Lung (tissue), 17 donors: ENCODE measurements at places on chromosomes 16 and 17.

DNA sequence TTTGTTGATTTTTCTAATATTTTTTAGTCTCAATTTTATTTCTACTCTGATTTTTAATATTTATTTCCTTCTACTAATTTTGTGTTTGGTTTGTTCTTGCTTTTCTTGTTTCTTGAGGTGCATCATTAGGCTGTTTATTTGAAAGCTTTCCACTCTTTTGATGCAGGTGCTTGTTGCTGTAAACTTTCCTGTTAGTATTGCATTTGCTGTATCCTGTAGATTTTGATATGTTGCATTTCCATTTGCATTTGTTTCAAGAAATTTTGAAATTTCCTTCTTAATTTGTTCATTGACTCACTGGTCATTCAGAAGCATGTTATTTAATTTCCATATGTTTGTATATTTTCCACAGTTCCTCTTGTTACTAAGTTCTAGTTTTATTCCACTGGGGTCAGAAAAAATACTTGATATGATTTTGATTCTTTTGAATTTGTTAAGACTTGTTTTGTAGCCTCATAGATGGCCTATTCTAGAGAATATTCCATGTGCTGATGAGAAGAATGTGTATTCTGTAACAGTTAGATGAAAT, 43.1 kb upstream of the NACA2 start:
- DNase-seq = no peak

DNA sequence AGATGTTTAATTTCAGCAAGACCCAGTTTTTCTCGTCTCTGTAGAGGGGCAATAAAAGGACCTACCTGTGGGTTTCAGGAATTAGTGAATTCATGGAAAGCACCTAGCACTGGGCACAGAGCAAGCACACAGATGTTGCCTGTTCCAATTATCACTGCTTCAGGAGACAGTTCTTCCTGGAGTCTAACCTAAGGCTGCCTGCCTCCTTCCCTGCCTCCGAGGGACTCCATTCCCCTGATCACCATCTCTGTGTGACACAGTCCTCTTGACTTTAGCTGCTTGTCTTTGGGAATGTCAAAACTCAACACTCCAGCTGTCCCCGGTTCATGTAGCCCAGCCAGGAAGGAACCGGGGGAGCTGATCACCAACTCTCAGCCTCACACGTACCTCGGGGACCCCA, 474.9 kb downstream of the SLC39A11 start:
- DNase-seq = no peak

DNA sequence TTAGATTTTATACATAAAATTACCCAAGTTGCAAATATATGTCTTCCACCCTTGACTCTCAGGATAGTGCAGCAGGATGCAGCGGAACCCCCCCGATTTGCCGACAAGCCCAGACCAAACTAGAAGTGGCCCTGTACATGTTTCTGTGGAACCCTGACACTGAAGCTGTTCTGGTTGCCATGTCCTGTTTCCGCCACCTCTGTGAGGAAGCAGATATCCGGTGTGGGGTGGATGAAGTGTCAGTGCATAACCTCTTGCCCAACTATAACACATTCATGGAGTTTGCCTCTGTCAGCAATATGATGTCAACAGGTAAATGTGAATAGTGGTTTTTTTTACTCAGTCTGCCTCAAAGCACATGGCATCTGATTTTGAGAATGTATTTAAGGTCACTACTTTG, 70.7 kb downstream of the OMG start:
- peak; percentile 19 for DNase-seq

DNA sequence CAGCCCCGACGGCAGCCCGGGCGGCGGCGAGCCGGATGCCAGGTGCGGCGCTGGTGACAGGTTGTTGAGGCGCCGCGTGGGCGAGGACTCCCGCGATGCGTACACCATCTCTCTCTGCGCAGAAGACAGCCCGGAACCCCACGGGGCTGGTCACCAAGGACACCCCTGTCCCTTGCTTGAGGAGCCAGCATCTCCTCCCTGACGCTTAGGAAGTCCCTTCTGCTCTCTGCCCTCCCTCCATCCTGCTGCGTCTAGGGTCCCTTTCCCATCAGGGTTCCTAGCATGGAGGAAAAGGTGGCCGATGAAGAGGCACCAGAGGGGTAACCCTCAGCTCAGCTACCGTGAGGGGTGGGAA, 43.6 kb downstream of the SRCIN1 start:
- no peak for DNase-seq

DNA sequence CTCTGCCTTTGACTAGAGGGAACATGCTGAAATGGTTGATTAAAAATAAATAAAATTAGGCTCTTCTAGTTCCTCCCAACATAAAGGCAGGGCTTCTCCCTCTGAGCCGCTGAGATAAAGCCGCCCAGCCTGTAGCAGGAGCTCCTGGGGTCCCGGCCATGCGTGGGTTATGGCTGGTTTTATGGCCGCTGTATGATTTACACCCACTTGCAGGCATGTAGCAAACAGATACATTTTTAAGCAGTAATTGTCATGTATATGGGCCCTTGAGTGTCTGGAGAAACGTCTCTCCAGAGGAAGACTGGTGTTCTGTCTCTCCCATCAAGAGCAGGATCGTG, 201.0 kb upstream of the TNRC6C start:
- no peak for DNase-seq

DNA sequence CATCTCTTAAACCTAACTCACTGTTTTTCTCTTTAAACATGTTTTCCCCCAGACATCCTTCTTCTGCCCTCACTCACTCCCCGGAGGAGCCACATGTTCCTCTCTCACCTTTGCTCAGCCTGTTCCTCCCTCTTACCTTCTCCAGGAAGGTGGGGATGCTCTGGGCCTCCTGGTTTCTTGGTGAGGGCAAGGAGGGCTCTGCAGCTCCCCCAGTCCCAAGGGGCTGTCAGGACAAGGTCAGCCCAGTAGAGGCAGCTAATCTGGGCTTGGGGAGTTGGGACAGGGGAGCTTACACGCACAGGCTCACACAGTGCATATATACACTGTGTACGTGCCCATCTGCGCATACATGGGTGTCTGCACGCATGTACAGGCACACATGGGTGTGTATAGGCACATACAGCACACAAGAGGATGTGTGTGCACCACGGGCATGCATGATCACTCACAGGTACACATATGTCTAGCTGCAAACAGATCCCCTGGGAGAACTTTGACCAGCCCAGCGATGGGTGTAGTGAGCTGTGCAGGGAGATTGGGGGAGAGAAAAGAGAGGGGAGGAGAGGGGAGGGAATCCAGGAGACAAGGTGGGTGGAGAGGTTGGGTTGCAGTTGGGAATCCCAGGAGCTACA, 28.6 kb upstream of the SPNS3 start:
- no peak for DNase-seq
